Osteoblast (primary cell): ENCODE measurements at places on chromosomes 12 and 14. TPM values are rescaled to one million over a fixed set of nuclear protein-coding genes. Genes with fewer than 3 reads are reported as not detected.

Gene KRT80
- total RNA-seq: 0.59 and 0.72 TPM in 2 replicates

Gene RSRC2
- total RNA-seq: 41.8 and 43.1 TPM in 2 replicates

Gene CLECL1
- total RNA-seq: not detected in 2 replicates

GRCh38 chr12:30197392-30198057 lies 413.8 kb upstream of the TMTC1 start:
- no peak overlapping the region for H3K27ac ChIP-seq
- no peak overlapping the region for H3K4me3 ChIP-seq
- peaks cover 24% of the 10 kb centered on the region for H3K27me3 ChIP-seq
- H3K36me3 ChIP-seq: no peaks in the 10 kb centered on the region

DNA sequence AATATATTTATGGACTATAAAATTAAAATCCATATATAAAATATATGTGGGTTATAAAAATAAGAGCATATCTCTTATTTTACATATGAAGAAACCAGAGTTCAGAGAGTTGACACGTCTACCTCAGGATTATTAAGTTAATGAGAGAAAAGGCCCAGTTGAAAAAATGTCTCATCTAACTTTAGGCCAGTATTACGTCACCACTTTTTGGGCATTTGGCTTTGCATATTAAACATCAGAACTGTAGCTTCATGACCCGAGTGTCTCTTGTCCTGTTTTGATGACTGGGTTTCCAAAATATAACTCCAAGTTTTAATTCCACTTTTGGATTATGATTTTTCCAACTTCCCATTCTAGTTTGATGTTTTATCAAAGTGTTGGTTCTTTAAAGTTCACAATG lies 1026.1 kb downstream of the SLC6A15 start:
- DNase-seq: no peak
- H3K4me3 ChIP-seq: no peak overlapping the region
- H3K27ac ChIP-seq: no peak overlapping the region
- H3K36me3 ChIP-seq: no peaks in the 10 kb centered on the region
- no peaks in the 10 kb centered on the region for H3K4me1 ChIP-seq
- H3K27me3 ChIP-seq: no peaks in the 10 kb centered on the region

DNA sequence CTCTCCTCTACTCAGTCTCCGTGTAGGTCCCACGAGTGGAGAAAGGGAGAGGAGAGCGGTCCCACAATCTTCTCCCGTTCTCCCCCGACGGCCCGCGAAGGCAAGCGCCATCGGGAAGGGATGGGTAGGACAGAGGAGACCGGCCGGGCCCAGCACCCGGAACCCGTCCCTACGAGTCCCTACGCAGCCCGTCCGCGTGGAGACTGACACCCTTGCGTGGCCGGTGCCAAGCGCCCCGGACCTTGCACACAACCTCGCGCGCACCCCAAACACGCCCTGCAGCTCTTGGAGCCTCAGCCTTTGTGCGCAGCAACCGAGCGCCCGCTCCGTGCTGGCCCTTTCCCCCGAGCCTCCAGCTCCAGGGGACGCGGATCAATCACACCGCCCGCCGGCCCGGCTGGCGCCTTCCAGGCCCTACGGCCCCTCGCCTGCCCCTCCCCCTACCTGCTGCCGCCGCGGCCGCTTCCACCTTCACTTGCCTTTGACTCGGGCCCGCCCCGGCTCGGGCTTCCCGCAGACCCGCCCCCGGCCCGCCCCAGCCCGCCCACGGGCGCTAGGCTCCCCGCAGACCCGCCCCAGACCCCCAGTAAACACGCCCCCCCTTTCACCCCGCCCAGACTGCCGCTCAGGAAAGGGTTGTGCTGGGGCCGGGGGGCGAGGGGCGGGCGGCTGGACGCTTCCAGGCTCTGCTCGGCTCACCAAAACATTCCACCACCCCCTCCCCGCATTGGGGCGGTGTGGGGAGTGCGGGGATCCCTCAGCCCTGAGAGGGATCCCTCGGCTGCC lies at the start of gene NDRG2:
TSS of gene NDRG2 (minus strand) at position 477 of the 786 bp plus-strand sequence. CDS start 1,746 bp downstream, outside the sequence.
- no peak within 1 kb of the TSS for H3K27ac ChIP-seq
- H3K4me3 ChIP-seq: peak within 1 kb of the TSS; percentile 30
- peaks cover 66% of the 10 kb centered on the region for H3K27me3 ChIP-seq
- no peaks in the 10 kb centered on the region for H3K4me1 ChIP-seq

GRCh38 chr12:4289998-4290790 lies 16.6 kb downstream of the CCND2 start:
- H3K4me3 ChIP-seq: no peak overlapping the region
- H3K27ac ChIP-seq: no peak overlapping the region
- no peak for DNase-seq
- no peaks in the 10 kb centered on the region for H3K36me3 ChIP-seq

DNA sequence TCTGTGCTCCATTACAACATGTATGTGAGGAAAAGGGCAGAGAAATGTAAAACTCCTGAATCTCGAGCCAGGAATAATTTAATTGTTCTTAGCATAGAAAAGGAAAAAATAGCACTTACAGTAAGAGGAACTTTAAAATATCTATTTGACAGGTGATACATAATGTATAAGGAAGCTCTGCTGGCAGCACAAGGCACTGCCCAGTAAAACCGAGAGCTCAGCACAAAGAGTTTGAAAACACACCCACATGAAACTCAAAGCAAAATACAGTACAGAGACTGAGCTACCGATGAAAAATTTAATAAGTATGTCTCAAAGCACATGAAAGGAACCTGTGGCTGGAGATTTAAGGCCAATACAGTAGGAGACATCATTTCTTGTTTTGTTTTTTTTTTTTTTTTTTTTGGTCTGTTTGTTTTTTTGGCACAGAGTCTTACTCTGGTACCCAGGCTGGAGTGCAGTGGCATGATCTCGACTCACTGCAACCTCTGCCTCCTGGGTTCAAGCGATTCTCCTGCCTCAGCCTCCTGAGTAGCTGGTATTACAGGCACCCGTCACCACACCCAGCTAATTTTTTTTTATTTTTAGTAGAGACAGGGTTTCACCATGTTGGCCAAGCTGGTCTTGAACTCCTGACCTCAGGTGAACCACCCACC lies 19.2 kb downstream of the CLIP1 start:
- peaks cover 35% of the 10 kb centered on the region for H3K4me1 ChIP-seq
- H3K27ac ChIP-seq: no peak overlapping the region
- no peak overlapping the region for H3K4me3 ChIP-seq
- H3K36me3 ChIP-seq: peaks cover 3% of the 10 kb centered on the region
